ENCODE measurements at places on chromosomes 16 and 17. TPM values are rescaled to one million over a fixed set of nuclear protein-coding genes. Genes with fewer than 3 reads are reported as not detected.

- H3K27ac ChIP-seq, result no peak overlapping the region
- H3K4me1 ChIP-seq, result no peaks in the 10 kb centered on the region
- no peak overlapping the region for H3K4me3 ChIP-seq
Observed at GRCh38 chr16:23434380-23434779, 18.6 kb downstream of the COG7 start.

- H3K27me3 ChIP-seq, result no peaks in the 10 kb centered on the region
- H3K4me3 ChIP-seq, result no peak overlapping the region
- H3K4me1 ChIP-seq, result no peaks in the 10 kb centered on the region
- DNase-seq, result no peak
- no peak overlapping the region for H3K27ac ChIP-seq
- H3K36me3 ChIP-seq, result peaks cover 5% of the 10 kb centered on the region
Observed at GRCh38 chr17:37179893-37180292, 195.9 kb upstream of the C17orf78 start.

GRCh38 chr16:72740347-72740746, 307.6 kb downstream of the ZFHX3 start:
- no peaks in the 10 kb centered on the region for H3K27me3 ChIP-seq
- H3K27ac ChIP-seq, result no peak overlapping the region
- no peak overlapping the region for H3K4me3 ChIP-seq
- H3K4me1 ChIP-seq, result no peaks in the 10 kb centered on the region

GRCh38 chr16:81532491-81533174, 88.0 kb downstream of the CMIP start:
- no peak overlapping the region for H3K27ac ChIP-seq
- DNase-seq, result no peak

Gene SEPTIN12
- not detected for total RNA-seq

DNA sequence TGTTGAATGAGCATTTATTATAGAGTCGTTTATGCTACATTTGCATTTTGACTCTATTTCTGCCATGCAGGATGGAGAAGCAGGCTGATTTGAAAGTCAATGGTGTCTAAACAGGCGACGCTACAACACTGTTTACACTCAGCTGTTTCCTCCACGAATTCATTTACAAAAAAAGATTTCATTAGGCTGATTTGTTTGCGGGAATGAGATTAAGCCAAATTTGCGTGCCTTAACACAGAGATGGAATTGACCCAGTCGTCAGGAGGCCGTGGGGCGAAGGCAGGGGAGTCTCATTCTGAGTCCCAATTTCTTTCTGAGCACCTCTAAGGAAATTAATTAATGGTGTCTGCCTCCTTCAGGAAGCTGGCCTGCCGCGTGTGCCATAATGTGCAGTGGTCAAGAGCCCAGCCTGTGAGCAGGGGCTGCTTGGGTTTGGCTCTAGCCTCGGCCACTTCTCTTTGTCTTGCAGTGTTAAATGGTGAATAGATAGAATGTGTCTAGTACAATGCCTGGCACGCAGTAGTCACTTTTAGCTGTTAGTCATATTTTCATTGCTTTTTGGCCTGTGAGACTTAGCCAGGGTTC, 88.6 kb upstream of the NKD1 start:
- H3K4me3 ChIP-seq, result no peak overlapping the region
- H3K27ac ChIP-seq, result no peak overlapping the region
- H3K27me3 ChIP-seq, result peaks cover 89% of the 10 kb centered on the region
- no peaks in the 10 kb centered on the region for H3K36me3 ChIP-seq
- no peak for DNase-seq
